ENCODE measurements at places on chromosomes 7 and 10.

DNA sequence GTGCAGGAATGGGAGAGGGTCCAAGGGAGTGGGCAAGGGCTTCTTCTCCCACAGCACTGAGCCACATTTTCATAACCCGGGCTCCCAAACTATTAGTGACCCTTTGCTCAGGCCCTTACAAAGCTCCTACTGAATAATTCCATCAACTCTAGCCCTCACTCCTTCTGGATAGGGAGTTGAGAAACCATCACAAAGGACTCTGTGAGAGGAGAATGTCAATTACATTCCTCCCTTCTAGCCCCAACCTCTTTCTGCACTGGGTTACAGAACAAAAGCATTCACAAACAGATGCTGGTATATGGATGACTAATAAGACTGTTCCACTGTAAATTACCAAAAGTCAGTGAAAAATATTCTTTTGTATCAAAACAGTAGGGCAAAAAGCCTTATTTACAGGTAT, 203.7 kb downstream of the SORCS1 start:
- DNase-seq, result no peak

GRCh38 chr7:140542228-140542603, 62.9 kb upstream of the MKRN1 start:
- no peak for DNase-seq

GRCh38 chr10:124084708-124085107, 8.7 kb downstream of the CHST15 start:
- DNase-seq, result no peak

DNA sequence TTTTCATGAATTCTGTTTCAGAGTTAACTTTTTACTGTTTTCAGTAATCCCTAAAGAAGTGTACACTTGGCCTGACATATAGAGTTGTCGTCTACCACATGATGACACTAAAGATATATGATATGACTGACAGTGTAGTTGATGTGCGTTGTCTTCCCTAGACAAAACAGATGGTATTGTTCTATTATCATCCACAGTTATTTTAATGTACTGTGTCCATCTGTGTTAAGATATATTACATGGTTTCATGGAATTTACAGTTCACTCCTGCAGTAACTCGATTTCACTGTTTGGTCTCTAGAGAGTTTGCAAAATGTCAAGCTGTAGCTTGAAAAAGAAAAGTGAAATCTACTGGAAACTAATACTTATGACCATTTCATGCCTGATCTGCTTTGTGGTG, 18.1 kb downstream of the FOXP2 start:
- DNase-seq, result no peak

- DNase-seq, result no peak
These were observed 112.4 kb downstream of the CDK6 start for GRCh38 chr7:92723943-92724342.

DNA sequence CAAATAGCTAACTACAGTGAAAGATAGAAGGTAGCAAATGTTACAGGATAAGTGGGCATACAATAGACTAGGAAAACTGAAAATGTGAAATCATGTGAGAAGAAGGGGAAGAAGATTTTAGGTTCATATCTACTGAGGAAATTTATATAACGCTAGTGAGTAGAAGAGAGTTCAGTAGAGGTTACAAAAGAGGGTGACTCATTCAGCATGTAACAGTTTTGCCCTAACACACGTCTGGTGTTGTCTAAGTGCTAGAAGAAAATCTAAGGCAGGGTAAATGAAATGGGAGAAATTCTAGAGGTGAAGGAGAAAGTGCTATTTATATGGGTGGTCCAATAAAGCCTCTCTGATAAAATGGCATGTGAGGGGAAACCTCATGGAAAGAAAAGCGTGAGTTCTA, 731.4 kb upstream of the POT1 start:
- no peak for DNase-seq

- no peak for DNase-seq
These were observed 307.6 kb downstream of the GRID1 start for GRCh38 chr10:86058964-86059363.

- DNase-seq, result no peak
These were observed 87.6 kb upstream of the ATP6V0A4 start for GRCh38 chr7:138885383-138886147.

DNA sequence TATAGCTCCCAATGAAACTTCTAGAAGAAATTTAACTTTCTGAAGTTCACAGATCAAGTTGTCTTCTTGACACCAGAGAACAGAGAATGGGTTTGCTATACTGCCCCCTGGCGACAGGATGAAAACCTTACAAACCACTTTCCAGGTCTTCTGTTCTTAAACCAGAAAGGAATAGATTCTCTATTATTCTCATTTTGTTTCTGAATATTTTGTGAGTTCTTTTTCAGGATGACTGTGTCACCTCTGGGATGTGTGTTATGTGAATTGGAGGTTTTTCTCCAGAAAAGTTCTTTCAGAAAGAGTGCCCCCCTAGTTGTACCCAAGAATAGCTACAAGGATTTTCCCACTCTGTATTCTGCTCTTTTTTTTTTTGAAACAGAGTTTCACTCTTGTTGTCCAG, 6.3 kb downstream of the IFT22 start:
- peak; percentile 32 for DNase-seq

- no peak for DNase-seq
These were observed 58.8 kb downstream of the PARP12 start for GRCh38 chr7:140003913-140004382.

GRCh38 chr10:87054373-87055295, 34.5 kb downstream of the FAM25A start:
- DNase-seq, result no peak

GRCh38 chr10:71285180-71285545, 33.9 kb upstream of the SLC29A3 start:
- DNase-seq, result peak; percentile 27

DNA sequence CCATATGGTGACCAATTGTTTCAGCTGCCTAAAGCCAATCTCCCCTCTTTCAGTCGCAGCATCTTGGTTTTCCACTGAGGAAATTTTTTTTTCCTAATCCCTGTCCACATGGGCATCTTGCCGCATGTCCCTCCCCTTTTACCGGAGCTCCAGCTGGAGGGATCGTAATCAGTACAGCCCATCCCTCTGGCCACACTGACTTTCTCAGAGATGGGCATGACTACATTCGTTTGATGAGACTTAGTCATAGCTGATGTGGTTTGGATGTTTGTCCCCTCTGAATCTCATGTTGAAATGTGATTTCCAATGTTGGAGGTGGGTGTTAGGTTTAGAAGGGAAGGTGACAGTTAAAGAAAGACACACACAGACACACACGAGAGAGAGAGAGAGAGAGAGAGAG, 186.8 kb upstream of the CXCL12 start:
- no peak for DNase-seq

GRCh38 chr7:92527300-92528187, 776 bp downstream of the PEX1 start:
- peak; percentile 52 for DNase-seq

DNA sequence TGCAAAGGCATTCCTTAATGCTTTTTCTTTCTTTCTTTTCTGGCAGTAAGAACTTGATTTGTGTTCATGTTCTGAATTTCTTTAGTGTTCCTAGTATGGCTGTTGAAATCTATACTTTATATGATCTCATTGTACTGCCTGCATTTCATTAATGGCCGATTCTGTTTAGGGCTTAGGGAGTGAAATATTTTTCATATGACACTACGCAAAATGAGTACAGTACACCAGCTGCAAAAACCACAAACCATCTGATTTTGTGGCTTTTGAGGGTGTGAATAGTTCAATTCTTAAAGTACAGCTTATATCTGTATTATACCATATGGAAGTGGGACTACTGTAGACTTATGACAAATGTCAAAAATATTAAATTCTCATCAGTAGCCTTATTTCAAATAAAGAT, 69.1 kb upstream of the FOXP2 start:
- DNase-seq, result no peak

DNA sequence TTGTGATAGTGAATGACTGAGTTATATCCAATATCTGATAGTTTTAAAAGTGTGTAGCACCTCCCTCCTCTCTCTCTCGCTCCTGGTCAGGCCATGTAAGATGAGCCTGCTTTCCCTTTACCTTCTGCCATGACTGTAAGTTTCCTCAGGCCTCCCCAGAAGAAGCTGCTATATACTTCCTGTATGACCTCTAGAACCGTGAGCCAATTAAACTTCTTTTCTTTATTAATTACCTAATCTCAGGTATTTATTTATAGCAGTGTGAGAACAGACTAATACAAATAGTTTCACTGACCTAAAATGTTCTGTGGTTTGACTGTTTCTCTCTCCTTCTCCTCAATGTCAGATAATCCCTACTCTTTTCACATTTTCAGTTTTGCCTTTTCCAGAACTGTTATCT, 321.3 kb upstream of the MBL2 start:
- no peak for DNase-seq

DNA sequence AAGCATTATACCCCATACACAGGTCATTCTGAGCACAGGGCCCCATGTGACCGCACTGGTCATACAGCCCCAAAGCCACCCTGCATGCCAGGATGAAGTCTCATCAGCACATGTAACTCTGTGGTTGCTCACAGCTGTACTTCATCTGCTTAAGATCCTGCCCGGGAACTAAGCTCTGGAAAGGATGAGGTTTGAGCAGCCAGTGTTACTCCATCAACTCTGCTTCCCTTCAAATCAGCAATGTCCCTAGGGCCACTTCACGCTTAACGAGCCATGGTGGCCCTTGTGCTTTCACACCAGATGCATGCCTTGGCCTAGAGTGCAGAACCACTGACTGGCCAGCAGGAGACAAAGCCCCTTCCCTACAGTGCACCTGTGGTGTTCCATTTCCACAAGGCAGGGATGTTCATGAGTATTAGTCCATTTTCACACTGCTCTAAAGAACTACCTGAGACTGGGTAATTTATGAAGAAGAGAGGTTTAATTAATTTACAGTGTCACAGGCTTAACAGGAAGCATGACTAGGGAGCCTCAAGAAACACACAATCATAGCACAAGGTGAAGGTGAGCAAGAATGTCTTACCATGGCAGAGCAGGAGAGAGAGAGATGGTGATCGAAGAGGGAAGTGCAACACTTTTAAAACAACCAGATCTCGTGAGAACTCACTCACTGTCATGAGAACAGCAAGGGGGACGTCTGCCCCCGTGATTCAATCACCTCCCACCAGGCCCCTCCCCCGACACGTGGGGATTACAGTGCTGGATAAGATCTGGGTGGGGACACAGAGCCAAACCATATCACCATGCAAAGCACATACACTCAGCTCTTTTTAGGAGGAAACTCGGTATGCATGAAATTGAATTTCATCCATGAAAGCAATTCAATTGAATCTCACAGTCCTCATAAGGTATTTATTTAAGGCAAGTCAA, 149.0 kb upstream of the CDCA7L start:
- no peak for DNase-seq

DNA sequence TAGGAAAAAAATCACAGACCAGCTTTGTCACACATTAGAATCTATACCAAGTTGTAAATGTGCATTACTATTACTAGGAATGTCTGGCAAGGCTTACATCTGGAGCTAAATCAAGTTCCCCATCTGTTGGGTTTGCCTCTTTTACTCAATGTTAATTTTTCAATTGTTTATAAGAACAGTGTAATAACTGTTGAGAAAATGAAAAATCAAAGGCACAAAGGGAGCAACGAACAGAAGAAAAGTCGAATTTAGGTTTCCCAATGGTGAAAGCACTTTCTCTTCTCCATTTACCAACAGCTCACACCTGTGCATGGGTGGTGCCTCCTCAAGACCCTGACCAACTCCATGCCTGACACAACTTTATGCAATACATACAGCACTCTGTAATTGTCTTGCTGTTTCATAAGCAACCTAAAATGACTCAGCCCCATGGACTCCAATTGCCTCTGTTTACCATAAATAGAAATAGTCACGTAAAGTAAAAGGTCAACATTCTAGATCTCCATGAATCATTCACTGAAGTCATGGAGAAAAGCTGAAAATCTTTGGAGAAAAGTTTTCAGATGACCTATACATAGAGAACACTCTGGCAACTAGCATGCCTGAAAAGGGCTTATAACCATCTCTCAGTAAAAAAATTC, 95.5 kb upstream of the KCNIP2 start:
- DNase-seq, result no peak

DNA sequence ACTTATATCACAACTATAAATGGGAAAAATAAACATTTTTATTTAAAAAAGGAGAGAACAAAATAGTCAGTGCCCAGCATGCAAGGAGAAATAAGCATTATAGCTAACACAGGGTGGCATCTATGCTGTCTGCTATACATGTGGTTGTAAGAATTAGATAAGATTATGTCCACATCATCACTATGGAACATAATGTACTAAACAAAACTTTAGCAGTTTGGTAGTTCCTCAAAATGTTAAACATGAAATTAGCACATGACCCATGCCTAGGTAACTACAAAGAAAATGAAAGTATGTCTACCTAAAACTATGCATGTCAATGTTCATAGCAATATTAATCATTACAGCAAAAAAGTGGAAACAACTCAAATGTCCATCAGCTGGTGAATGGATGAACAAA, 28.7 kb upstream of the RUFY2 start:
- DNase-seq, result no peak

GRCh38 chr10:132273966-132274365, 33.8 kb downstream of the STK32C start:
- DNase-seq, result no peak

DNA sequence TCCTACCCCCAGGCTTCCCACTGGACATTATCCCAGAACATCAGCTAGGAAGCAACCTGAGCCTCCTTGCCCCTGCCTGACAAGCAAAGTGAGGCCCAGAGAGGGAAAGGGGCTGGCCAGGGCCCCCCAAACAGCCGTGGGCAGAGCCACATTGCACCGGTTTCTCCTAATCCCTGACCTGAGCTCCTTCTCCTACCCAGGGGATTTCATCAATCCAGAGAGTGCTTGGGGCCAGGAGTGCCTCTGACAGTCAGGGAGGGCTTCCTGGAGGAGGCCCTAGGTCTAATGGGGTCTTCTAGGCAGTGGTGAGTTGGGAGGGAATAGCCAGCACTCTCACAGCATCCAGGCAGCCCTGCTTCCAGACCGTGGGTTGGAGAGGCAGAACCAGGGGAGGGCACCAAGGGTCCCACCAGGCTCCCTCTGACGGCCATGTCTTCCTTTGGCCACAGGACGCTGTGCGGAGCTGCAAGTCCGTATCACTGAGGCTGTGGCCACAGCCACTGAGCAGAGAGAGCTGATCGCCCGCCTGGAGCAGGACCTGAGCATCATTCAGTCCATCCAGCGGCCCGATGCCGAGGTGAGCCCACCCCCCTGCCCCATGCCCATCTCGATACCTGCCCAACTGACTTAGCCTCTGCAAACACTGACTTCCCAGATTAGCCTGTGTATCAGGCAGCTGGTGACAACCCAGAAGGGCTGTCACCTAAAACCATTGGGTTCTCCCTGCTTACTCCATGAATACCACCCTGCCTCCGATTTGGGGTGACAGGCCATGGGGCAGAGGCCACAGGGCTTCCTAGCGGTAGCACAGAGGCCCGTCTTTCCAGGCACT, 13.5 kb upstream of the SH2B2 start:
- DNase-seq, result no peak

All from stimulated activated CD4-positive, alpha-beta T cell treated with anti-CD3 and anti-CD28 coated beads, Interleukin-4, amount 100 ng/mL, for 1 hour (primary cell).